ENCODE measurements at places on chromosomes 4 and X.

DNA sequence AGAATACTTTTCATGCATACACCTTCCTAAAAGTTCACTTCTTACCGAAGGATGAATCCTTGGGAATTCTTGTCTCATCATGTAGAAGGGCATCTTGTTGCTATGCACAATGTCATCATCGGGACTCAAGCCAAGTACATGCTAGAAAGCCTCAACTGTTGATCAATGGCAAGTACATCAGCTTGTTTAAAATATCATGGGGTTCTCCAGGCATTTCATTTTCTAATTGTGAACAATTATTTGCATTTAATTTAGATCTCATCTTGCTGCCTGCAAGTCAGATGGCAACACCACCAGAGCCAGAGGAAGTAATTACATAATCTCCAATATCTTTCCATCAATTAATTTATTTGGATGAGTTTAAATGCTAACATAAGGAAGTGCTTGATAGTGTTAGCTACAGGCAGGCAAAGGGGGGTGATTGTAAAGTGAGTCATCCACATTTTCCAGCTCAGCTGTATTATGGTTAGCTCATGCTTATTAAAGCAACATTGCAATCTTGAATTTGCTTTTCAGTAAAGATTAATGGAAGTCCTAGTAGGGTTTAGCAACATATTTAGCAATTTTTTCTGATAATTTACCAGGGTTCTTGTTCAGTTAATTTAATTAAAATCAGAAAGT, 356.5 kb downstream of the CBLL2 start:
- H3K4me1 ChIP-seq = no peaks in the 10 kb centered on the region
- H3K27me3 ChIP-seq = no peaks in the 10 kb centered on the region
- no peak overlapping the region for H3K27ac ChIP-seq
- no peaks in the 10 kb centered on the region for H3K36me3 ChIP-seq
- no peak overlapping the region for H3K4me3 ChIP-seq

GRCh38 chr4:151665022-151665784, 95.6 kb downstream of the GATB start:
- no peak overlapping the region for H3K4me3 ChIP-seq
- H3K27me3 ChIP-seq = no peaks in the 10 kb centered on the region
- DNase-seq = no peak

DNA sequence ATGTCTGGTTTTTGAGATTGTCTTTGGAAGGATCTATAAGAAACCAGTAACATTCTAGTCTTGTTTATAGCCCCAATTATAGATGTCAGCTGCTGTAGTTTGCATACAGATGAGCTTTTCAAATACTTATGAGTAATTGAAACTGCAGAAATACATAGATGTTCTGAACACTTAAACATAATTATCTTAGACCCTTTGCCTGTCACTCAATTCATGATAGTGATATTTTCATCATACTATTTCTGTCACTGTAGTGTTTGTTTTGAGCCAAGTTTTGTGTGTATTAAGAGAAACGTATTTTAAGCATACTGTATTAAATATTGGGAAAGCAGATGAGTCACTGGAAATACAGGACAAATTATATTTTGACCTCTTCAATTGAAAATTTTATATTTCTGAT, 69.8 kb upstream of the SMARCA5 start:
- H3K27me3 ChIP-seq = no peaks in the 10 kb centered on the region
- no peak for DNase-seq
- H3K4me3 ChIP-seq = no peak overlapping the region
- H3K4me1 ChIP-seq = peaks cover 31% of the 10 kb centered on the region

DNA sequence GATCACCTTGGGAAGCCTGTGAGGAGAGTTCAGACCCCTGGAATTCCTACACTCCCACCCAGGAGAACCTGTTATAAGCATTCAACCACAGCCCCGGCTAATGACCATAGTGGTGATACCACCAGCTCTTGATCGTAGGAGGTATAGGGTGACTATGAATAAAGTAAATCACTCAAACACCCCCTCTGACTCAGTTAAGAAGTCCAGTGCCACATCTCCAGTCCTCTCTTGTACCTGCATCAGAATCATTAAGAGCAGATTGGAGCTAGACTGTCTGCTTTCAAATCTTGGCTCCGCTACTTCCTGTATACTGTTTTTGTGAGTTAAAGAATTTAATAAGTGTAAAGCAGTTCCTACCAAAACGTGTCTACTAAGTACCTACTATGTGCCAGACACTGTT, 565.1 kb upstream of the DIPK2B start:
- no peaks in the 10 kb centered on the region for H3K4me1 ChIP-seq
- no peaks in the 10 kb centered on the region for H3K27me3 ChIP-seq
- H3K36me3 ChIP-seq = no peaks in the 10 kb centered on the region
- no peak overlapping the region for H3K4me3 ChIP-seq
- H3K27ac ChIP-seq = peak overlapping the region; percentile 40
- DNase-seq = no peak

DNA sequence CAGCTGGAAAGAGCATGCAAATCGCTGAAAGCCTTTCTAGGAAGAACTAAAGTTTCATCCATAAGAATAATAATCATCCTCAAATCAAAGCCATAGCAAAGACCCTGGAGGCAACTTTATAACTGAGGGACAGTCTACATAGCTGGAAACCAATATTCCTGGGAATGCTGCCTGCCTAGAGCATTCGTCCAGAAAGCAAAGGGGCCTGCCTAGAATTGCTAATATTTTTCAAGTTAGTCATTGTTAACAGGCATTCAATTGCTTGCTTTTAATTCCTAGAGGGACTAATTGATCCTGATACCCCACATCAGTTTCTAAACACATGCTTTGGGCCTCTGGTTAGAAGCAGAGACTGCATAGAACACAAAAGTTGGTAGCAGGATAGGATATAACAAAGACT, 4.2 kb upstream of the PPARGC1A start:
- no peaks in the 10 kb centered on the region for H3K27me3 ChIP-seq
- no peak overlapping the region for H3K4me3 ChIP-seq
- no peak overlapping the region for H3K27ac ChIP-seq

- H3K36me3 ChIP-seq = no peaks in the 10 kb centered on the region
- DNase-seq = no peak
- no peaks in the 10 kb centered on the region for H3K27me3 ChIP-seq
- H3K4me1 ChIP-seq = no peaks in the 10 kb centered on the region
These were observed 28.9 kb downstream of the PDK3 start for GRCh38 chrX:24493740-24494581.

DNA sequence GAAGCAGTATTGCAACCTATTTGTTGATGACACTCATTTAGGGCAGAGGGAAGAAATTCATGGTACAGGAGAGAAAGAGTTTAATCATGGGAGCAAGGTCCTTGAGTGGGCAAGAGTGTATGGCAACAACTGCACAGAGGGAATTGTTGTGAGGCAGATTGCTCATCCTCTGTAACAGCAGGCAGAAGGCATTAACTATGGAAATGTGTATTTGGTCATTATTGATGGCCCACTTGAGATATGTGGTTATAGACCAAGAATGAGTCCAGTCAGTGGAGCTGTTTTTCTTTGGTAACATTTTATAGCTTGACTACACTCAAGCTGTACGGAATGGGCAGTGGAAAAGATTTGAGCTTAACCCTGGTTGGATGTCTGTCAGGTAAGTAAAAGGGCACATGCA, 15.9 kb downstream of the PLRG1 start:
- no peak overlapping the region for H3K4me3 ChIP-seq
- no peak overlapping the region for H3K27ac ChIP-seq
- H3K36me3 ChIP-seq = peaks cover 49% of the 10 kb centered on the region
- no peaks in the 10 kb centered on the region for H3K4me1 ChIP-seq

GRCh38 chr4:104967034-104967401, 179.7 kb upstream of the TET2 start:
- no peak overlapping the region for H3K27ac ChIP-seq
- H3K4me1 ChIP-seq = no peaks in the 10 kb centered on the region
- DNase-seq = no peak
- no peak overlapping the region for H3K4me3 ChIP-seq
- H3K27me3 ChIP-seq = no peaks in the 10 kb centered on the region
- H3K36me3 ChIP-seq = no peaks in the 10 kb centered on the region

- H3K4me3 ChIP-seq = no peak overlapping the region
- H3K36me3 ChIP-seq = no peaks in the 10 kb centered on the region
- no peak for DNase-seq
- no peak overlapping the region for H3K27ac ChIP-seq
These were observed 405.8 kb upstream of the RPS6KA3 start for GRCh38 chrX:20672476-20672875.

- no peaks in the 10 kb centered on the region for H3K27me3 ChIP-seq
- no peak overlapping the region for H3K27ac ChIP-seq
- no peak overlapping the region for H3K4me3 ChIP-seq
- no peak for DNase-seq
These were observed 168.4 kb upstream of the NRK start for GRCh38 chrX:105653891-105654290.

- no peaks in the 10 kb centered on the region for H3K36me3 ChIP-seq
- H3K27me3 ChIP-seq = no peaks in the 10 kb centered on the region
- no peaks in the 10 kb centered on the region for H3K4me1 ChIP-seq
- no peak overlapping the region for H3K4me3 ChIP-seq
- no peak for DNase-seq
These were observed 331.5 kb upstream of the EMCN start for GRCh38 chr4:100849319-100849718.

GRCh38 chrX:71214604-71215337, 8.3 kb upstream of the GJB1 start:
- no peak overlapping the region for H3K27ac ChIP-seq
- no peak for DNase-seq
- H3K4me1 ChIP-seq = no peaks in the 10 kb centered on the region

GRCh38 chr4:188246488-188246887, 107.2 kb downstream of the TRIML1 start:
- no peak overlapping the region for H3K27ac ChIP-seq
- H3K4me3 ChIP-seq = no peak overlapping the region
- no peaks in the 10 kb centered on the region for H3K36me3 ChIP-seq
- H3K4me1 ChIP-seq = no peaks in the 10 kb centered on the region
- DNase-seq = no peak

DNA sequence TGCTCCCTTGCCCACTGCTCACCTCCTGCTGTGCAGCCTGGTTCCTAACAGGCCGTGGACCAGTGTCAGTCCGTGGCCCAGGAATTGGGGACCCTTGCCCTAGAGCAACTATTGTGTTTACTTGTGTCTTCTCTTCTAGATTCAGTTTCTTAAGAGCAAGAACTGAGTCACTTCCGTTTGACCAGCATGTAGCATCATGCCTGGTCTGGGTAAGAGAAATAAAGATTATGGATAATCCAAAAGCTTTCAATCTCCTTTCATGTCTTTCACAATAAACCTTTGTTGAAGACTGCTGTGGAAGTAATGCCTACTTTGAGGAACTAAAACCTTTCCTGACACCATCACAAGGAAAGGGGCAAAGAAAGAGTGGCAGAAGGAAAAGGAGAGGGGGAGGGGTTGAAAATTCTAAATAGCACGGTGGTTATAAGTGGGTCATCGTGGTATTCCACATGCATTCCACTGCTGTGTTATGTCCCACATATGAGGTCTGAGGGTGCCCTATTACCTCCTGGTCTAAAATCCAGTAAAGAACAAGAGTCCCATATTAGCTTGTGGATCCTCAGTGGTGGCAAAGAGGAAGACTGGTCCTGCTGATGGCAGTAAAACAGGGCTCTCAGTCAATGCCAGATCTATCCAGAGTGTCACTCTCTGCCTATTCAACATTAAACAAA, 133.4 kb downstream of the RASL11B start:
- H3K36me3 ChIP-seq = no peaks in the 10 kb centered on the region
- H3K27ac ChIP-seq = peak overlapping the region; percentile 66
- H3K4me1 ChIP-seq = peaks cover 27% of the 10 kb centered on the region
- DNase-seq = no peak
- no peaks in the 10 kb centered on the region for H3K27me3 ChIP-seq

DNA sequence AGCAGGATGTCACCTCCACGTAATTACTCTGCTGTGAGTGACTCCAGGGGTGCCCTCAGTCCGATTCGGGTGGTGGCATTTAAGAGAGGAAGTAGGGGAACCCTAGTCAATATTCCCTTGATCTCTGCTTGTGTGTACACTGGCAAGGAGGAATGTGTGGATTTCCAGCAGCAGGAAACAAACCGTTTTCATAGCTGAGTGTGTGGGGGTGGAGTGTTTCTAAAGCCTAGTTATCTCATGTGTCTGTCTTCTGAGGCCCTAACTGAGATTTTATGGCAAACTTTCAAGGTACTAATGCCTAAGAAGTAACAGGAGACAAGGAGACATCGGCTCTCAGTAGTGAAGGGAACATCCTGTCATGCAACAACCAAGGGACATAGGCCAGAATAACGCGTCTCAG, 6.6 kb upstream of the CLDN24 start:
- H3K27me3 ChIP-seq = no peaks in the 10 kb centered on the region
- no peaks in the 10 kb centered on the region for H3K36me3 ChIP-seq
- H3K4me1 ChIP-seq = no peaks in the 10 kb centered on the region

- H3K27ac ChIP-seq = no peak overlapping the region
- no peak overlapping the region for H3K4me3 ChIP-seq
- H3K36me3 ChIP-seq = no peaks in the 10 kb centered on the region
- H3K4me1 ChIP-seq = no peaks in the 10 kb centered on the region
- DNase-seq = no peak
These were observed 101.3 kb downstream of the TSPAN7 start for GRCh38 chrX:38662640-38663039.

- no peaks in the 10 kb centered on the region for H3K36me3 ChIP-seq
- H3K27me3 ChIP-seq = no peaks in the 10 kb centered on the region
- H3K4me3 ChIP-seq = no peak overlapping the region
- H3K4me1 ChIP-seq = no peaks in the 10 kb centered on the region
- H3K27ac ChIP-seq = no peak overlapping the region
These were observed 44.8 kb downstream of the EDNRA start for GRCh38 chr4:147525494-147526271.

DNA sequence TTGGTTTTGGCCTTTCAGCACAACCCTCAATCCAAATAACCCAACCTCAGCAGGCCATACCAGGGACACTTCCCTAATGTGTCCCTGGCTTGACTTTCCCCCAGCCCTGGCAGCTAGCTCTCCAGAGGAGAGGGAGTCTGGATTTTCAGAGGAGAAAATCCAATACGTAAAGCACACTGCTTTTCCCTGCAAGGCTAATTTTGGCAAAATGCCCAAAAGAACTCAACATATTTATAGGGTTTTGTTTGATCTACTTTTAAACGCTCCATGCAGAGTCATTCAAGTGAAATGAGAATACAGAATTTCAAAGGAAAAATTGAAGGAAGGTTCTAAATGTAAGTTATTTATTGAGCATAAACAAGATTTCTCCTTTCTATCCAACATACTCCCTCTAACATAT, 167.2 kb downstream of the SH3KBP1 start:
- H3K27ac ChIP-seq = no peak overlapping the region
- no peak for DNase-seq
- no peaks in the 10 kb centered on the region for H3K27me3 ChIP-seq
- peaks cover 11% of the 10 kb centered on the region for H3K4me1 ChIP-seq

DNA sequence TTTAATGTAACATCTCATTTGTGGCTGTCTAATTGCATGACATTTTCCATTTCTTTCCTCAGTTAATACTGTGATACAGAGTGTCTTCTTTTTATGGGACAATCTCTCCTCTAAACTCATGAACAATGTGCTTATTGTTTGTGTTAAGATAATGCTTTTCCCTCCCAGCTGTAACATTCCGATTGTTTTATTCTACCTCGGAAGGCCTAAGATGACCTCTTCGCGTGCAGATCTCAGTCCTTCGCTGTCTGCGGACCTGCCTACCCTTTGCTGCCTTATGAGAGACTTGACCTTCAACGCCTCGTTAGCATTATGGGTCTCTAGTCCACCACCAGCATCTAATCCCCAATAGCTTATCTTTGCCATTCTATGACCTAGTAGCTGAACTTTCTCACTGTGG, 29.8 kb upstream of the ZFP42 start:
- no peak overlapping the region for H3K27ac ChIP-seq
- no peaks in the 10 kb centered on the region for H3K36me3 ChIP-seq
- no peak overlapping the region for H3K4me3 ChIP-seq
- no peaks in the 10 kb centered on the region for H3K27me3 ChIP-seq
